ENCODE measurements at places on chromosomes 3 and 15. TPM values are rescaled to one million over a fixed set of nuclear protein-coding genes. Genes with fewer than 3 reads are reported as not detected.

- H3K27ac ChIP-seq: no peak overlapping the region
- H3K4me3 ChIP-seq: no peak overlapping the region
- no peaks in the 10 kb centered on the region for H3K36me3 ChIP-seq
- DNase-seq: no peak
- peaks cover 3% of the 10 kb centered on the region for H3K4me1 ChIP-seq
Observed at GRCh38 chr3:119146578-119147375, 812 bp downstream of the TEX55 start.

DNA sequence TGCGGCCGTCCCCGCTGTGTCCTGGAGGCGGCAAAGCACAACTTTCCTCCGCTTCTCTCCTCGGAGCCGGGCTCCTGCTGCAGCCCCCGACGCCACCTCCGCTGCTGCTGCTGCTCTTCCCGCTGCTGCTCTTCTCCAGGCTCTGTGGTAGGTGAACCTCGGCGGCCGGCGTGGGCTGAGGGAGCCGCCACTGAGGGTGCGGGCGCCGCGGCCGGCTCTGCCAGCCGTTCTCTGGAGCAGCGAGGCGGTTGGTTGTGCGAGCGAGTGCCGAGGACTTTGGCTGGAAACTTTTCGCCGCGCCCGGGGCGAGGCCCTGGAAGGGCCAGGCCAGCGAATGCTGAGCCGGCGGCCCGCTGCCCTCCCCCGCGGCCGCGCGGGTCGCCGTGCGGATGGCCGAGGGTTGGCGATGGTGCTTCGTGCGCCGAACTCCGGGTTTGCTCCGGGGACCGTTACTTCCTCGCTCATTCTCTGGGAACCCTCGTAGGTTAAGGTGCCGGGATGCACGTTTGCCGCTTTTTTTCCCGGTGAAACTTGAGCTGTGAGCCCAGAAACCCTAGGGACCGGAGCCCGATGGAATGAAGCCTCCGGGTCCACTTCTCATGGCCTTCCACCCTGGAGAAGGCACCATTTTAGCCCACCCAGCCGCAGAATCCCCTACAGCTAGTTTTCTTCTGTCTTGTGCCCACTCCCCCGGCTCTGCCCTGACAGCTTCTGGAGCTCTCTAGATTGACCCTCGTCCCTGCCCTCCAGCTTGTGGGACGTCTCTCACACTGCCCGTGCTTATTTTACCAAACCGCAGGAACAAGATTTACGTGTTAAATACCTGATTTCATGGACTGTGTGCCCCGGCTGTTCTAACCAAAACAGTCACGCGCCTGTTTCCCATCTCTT, 660 bp downstream of the NECTIN3 start:
- H3K27me3 ChIP-seq: no peaks in the 10 kb centered on the region
- peak overlapping the region; percentile 97 for H3K4me3 ChIP-seq
- peak overlapping the region; percentile 94 for H3K27ac ChIP-seq
- no peak for DNase-seq
- no peaks in the 10 kb centered on the region for H3K36me3 ChIP-seq

DNA sequence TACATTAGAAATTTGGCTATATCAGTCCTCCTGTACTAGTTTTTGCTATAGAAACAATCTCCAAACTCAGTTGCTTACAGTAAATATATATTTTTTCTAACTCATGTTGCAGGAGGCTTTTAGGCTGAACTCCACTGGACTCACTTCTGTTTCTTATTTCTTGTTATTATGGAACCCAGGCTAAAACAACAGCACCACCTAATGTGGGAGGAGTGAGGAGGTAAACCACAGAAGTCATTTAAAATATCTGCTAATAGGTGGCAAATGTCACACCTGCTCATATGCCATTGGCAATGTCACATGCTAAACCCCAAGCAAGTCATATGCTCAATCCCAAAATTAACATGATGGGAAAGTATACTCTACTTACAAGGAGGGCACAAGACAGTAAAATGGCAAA, 462.2 kb downstream of the PLOD2 start:
- H3K27ac ChIP-seq: no peak overlapping the region
- H3K36me3 ChIP-seq: no peaks in the 10 kb centered on the region
- no peaks in the 10 kb centered on the region for H3K27me3 ChIP-seq
- no peak for DNase-seq
- H3K4me1 ChIP-seq: peaks cover 3% of the 10 kb centered on the region
- H3K4me3 ChIP-seq: no peak overlapping the region

- DNase-seq: no peak
- H3K4me1 ChIP-seq: no peaks in the 10 kb centered on the region
- H3K36me3 ChIP-seq: no peaks in the 10 kb centered on the region
- no peak overlapping the region for H3K4me3 ChIP-seq
Observed at GRCh38 chr3:35969406-35969805, 330.1 kb downstream of the ARPP21 start.

- H3K4me1 ChIP-seq: peaks cover 53% of the 10 kb centered on the region
- peak overlapping the region; percentile 87 for H3K27ac ChIP-seq
- H3K36me3 ChIP-seq: peaks cover 8% of the 10 kb centered on the region
- peak overlapping the region; percentile 31 for H3K4me3 ChIP-seq
- DNase-seq: no peak
Observed at GRCh38 chr3:195224156-195224979, 46.6 kb downstream of the XXYLT1 start.

- no peaks in the 10 kb centered on the region for H3K27me3 ChIP-seq
- H3K36me3 ChIP-seq: no peaks in the 10 kb centered on the region
- H3K4me3 ChIP-seq: no peak overlapping the region
- no peaks in the 10 kb centered on the region for H3K4me1 ChIP-seq
Observed at GRCh38 chr3:112505907-112506306, 6.6 kb upstream of the BTLA start.

- peaks cover 3% of the 10 kb centered on the region for H3K27me3 ChIP-seq
- H3K27ac ChIP-seq: no peak overlapping the region
- H3K4me3 ChIP-seq: no peak overlapping the region
- no peaks in the 10 kb centered on the region for H3K36me3 ChIP-seq
- no peak for DNase-seq
Observed at GRCh38 chr15:38551720-38552648, 12.6 kb downstream of the RASGRP1 start.

DNA sequence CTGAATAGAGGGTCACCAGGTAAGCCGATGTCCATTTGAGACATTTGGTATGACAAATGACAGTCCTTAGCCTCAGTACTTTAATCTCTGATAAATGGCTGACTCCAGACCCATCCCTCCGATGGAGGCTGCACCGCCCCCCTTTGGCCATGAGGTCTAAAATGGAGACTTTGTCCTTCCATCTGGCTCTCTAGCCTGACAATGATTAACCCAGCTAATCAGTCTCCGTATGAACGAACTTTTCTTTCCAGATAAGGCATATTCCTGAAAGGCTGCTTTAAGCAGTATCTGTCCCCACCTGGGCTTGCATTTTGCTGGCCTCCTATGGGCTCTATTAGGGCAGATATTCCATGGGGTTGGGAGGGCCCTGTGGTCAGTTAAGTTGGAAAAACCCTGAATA, 10.8 kb upstream of the MYZAP start:
- no peak for DNase-seq
- H3K27ac ChIP-seq: no peak overlapping the region
- H3K4me3 ChIP-seq: no peak overlapping the region
- H3K27me3 ChIP-seq: peaks cover 45% of the 10 kb centered on the region
- no peaks in the 10 kb centered on the region for H3K4me1 ChIP-seq
- peaks cover 5% of the 10 kb centered on the region for H3K36me3 ChIP-seq

GRCh38 chr3:142022381-142022780, 127.0 kb downstream of the TFDP2 start:
- H3K27ac ChIP-seq: no peak overlapping the region
- no peaks in the 10 kb centered on the region for H3K27me3 ChIP-seq
- DNase-seq: no peak
- H3K36me3 ChIP-seq: peaks cover 1% of the 10 kb centered on the region
- peaks cover 18% of the 10 kb centered on the region for H3K4me1 ChIP-seq

- peaks cover 7% of the 10 kb centered on the region for H3K27me3 ChIP-seq
- no peak overlapping the region for H3K4me3 ChIP-seq
- no peak overlapping the region for H3K27ac ChIP-seq
- H3K4me1 ChIP-seq: no peaks in the 10 kb centered on the region
- no peaks in the 10 kb centered on the region for H3K36me3 ChIP-seq
- no peak for DNase-seq
Observed at GRCh38 chr3:195013411-195014361, 257.3 kb downstream of the XXYLT1 start.

DNA sequence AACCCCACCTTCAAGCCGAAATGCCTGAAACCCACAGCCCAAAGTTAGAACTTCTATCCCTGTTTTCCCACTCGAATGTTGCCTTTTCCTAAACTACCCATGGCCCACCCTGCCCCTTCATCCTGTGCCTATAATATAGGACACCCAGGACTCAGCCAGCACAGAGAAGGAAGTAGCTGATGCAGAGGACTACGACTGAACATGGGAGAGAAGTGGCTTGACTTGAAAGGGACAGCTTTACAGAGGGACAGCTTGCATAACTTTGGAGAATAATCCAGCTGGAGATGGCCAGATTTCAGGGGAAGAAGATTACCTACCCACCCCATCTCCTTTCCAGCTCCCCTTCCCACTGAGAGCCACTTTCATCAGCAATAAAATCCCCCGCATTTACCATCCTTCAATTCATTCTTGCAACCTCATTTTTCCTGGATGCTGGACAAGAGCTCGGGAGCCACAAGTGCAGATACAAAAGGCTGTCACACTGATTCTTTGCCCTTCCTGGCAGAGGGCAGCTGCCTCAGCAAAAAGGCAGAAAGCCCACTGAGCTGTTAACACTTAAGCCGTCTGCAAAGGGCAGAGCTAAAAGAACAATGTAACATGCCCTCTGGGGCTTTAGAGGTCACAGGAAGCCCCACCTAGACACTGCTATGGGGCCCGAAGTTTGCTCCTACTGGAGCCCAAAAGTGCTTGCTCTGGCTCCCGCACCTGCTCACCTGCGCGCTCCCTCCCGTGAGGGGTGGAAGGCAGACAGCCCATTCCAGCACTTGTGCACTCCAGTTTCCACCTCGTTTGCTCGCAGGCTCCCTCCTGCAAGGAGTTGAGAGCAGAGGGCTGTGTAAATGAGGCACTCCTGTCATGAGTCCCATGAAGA, 224.0 kb downstream of the TBC1D5 start:
- no peaks in the 10 kb centered on the region for H3K27me3 ChIP-seq
- H3K36me3 ChIP-seq: peaks cover 2% of the 10 kb centered on the region
- no peaks in the 10 kb centered on the region for H3K4me1 ChIP-seq
- H3K27ac ChIP-seq: no peak overlapping the region

DNA sequence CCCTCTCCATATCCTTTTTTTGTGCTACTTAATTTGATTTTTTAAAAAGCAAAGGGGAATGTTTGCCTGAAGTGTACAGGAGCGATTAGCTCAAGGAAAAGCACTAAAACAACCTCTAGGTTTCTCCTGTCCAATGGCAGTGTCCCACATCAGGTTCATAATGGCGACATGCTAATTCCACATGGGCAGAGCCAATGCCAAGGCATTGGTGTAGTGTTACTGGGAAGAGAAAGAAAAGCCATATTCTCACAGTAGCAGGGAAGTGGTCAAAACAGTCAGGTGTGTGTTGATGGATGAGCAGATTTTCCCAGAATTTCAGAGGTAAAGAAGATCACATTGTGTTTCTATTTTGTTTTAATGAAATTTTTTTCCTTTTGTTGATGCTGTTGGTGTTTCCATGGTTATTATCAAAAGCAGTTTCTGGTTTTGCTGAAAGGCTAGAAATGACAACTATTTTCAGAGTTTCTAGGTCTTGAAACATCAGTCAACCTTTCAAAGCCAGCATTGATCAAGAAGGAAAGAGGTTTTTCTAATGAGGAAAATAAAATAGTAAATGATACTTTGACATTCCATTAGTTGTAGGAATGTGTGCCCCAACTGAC, 65.2 kb downstream of the FNDC3B start:
- peaks cover 5% of the 10 kb centered on the region for H3K36me3 ChIP-seq
- peaks cover 93% of the 10 kb centered on the region for H3K4me1 ChIP-seq
- no peaks in the 10 kb centered on the region for H3K27me3 ChIP-seq
- DNase-seq: no peak

GRCh38 chr15:50876989-50877360, 31.5 kb upstream of the AP4E1 start:
- H3K4me3 ChIP-seq: peak overlapping the region; percentile 66
- H3K36me3 ChIP-seq: no peaks in the 10 kb centered on the region
- peak overlapping the region; percentile 86 for H3K27ac ChIP-seq
- H3K27me3 ChIP-seq: peaks cover 5% of the 10 kb centered on the region
- no peak for DNase-seq
- H3K4me1 ChIP-seq: peaks cover 34% of the 10 kb centered on the region

The ARF4 gene
- 474 TPM for total RNA-seq

The FBXL2 gene
- 22.2 TPM for total RNA-seq

The GALNT15 gene
- 0.28 TPM for total RNA-seq

Measured in chondrocyte (in vitro differentiated cells).